ENCODE measurements at places on chromosomes 5 and 9.

DNA sequence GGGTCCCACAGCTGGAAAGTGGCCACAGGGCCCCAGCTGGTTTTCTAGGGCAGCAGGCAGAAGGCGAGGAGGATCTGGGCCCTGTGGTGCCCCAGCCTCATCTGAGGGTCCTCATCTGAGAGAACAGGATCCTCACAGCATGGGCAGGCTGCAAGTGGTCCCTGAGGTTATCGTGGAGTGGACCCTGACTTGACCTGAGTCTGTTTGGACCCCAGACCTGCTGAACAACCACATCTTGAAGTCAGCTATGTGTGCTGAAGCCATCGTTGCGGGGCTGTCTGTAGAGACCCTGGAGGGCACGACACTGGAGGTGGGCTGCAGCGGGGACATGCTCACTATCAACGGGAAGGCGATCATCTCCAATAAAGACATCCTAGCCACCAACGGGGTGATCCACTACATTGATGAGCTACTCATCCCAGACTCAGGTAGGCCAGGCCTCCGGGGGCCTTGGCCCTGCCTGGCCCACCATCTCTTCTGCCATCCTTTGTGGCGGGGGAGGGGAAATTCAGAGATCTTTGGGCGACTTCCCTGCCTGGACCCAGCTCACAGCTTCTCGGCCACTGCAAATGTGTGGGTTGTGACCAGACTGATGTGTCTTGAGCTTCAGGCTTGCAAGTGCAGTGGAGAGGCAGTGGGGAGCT lies 24.0 kb downstream of the TGFBI start:
- DNase-seq = no peak

- no peak for DNase-seq
Observed at GRCh38 chr9:129624168-129624759, 1.7 kb upstream of the NTMT1 start.

DNA sequence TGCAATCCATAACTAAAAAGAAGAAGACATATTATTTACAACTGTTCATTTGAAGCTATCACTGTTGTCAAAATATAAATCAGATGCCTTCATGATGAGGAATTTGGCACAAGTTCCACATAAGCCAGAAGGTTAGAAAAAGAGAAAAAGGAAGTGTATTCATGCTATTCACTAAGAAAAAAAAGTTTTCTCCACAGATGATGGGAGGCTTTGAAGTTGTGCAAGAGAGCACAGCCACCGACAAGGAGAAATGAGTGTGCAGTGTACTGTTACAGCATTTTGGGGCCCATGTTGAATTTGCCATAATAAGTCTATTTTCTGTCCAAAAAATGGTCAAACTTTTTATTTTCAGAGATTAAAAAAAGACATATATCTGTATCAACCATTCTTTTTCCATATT lies 32.9 kb upstream of the IFNK start:
- DNase-seq = no peak

GRCh38 chr9:93963969-93964368 lies 8.8 kb upstream of the BARX1 start:
- DNase-seq = no peak

DNA sequence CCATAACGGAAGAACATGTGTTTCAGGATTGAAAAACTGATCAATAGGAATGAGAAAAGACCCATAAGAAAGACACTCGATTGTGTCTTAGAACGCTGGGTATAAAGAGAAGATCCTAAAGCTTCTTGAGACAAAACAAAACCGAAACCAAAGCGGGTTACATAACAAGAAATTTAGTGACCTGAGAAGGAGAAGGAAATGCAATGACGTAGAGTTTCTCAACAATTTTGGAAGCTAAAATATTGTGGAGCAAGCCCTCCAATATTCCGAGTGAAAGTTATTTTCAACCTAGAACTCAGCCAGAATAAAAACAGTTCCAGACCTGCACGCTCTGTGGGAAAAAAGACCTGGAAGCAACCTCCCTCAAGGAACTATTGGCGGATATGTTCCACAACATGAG lies 81.9 kb upstream of the FREM1 start:
- no peak for DNase-seq

DNA sequence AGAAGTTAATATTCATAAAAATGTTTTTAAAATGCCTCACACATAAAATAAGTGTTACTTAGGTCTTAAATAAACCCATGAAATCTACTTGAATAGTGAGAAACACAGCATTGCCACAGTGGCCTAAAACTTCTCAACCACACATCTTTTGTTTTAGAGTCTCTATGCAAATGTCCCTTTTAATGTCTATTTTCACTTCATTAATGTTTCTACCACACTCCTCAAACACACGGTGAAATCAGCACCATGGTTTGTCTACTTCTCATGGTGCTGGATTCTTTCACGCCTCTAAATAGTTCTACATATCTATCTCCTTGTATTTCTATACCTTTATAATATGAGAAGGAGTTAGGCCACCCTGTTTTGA lies 111.2 kb downstream of the EDIL3 start:
- no peak for DNase-seq

- DNase-seq = no peak
Observed at GRCh38 chr9:107281184-107281583, 1.9 kb upstream of the RAD23B start.

GRCh38 chr5:59500014-59500413 lies 393.5 kb downstream of the PDE4D start:
- DNase-seq = no peak

DNA sequence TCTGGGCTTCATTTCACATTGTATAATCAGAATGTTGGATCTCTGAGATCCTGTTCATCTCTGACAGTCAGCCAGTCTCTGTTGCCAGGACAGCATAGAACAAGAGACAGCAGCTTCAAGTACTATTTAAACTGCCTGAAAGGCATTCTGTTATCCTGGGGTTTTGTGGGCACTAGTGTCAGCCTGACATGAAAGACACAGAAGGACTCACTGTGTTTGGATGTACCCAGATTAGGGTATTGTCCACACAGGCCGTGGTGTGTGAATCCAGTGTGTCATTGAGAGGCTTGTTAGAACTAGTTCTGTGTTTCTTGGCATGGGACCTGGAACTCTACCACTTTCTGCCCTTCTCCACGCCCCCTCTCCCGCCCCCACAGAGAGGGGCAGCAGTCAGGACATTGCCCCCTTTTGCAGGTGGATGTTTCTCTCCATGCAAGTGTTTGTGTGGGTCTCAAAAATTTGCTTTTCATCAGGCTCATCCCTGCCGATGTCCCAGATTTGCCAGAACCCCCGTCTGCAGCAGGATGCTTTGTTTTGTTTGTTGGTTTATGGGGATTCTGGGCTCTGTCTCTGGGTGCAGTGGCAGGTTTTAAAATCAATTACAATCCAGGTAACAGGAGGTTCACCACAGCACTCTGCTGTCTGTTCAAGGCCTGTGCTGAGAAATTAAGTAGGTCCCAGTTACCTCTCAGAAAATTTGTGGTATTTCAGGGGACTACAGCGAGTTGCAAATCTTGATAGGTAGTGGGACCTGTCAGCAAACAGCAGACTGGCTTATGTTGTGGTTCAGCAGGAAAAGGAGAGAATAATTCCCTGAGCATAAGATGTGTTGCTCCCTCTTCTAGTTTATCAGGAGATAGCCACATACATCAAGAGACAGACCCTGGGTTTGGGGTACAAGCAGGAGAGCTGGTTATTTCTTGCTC lies 144.6 kb downstream of the DOCK2 start:
- DNase-seq = no peak

Data from SW 1271 (cell line).